ENCODE measurements at places on chromosomes 2 and 18. TPM values are rescaled to one million over a fixed set of nuclear protein-coding genes. Genes with fewer than 3 reads are reported as not detected.

The TWIST2 gene
- 11.3 TPM for total RNA-seq

The UGT1A4 gene
- not detected for total RNA-seq

The CFAP210 gene
- total RNA-seq = 12.6 TPM

The UCN gene
- total RNA-seq = 18.8 TPM

The PSMA8 gene
- 20.1 TPM for total RNA-seq

The RBM43 gene
- total RNA-seq = 8.6 TPM

DNA sequence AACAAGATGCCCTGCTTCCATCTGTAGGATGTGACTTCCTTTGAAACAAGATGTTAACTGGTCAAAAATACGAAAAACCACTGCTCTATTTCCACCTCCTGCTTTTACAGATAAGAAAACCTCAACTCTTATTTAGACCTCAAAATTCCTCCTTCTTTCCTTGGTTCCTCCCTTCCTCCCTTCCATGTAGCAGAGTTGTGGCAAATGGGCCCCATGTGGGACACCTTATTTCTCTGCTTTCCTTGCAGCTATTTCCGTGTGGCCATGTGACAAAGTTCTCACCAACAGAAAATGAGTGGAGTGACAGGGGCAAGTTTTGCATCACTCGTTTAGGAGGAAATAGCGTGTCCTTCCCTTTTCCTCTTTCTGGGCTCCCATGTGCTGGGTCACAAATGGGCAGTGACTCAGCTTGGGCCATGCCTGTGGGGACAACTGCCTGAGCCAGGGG is 69.4 kb upstream of the SMAD2 start:
- peak; percentile 8 for DNase-seq
- H3K27me3 ChIP-seq = no peaks in the 10 kb centered on the region
- no peak overlapping the region for H3K4me3 ChIP-seq

GRCh38 chr2:147800316-147800715 is 44.5 kb upstream of the ACVR2A start:
- peaks cover 10% of the 10 kb centered on the region for H3K4me1 ChIP-seq
- no peak for DNase-seq
- no peak overlapping the region for H3K4me3 ChIP-seq
- H3K27me3 ChIP-seq = no peaks in the 10 kb centered on the region
- no peak overlapping the region for H3K27ac ChIP-seq

DNA sequence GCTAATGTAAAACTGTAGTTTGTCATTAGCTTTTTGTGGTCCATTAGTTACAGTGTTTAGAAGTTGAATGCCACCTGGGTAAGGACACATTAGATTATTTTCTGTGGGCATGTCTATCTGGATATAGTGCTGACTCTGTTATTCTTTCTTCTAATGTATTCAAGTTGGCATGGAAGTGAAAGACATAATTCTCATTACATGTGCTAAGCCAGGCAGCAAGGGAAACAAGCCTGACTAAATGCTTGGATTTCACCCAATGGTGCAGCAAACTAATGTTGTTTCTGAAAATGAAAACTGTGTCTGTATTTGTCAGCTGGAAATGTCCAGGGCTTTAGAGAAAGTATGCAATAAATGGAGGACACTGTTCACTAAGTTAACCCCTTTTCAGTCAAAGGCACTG is 100.7 kb downstream of the NUP35 start:
- H3K4me3 ChIP-seq = no peak overlapping the region
- no peaks in the 10 kb centered on the region for H3K4me1 ChIP-seq
- no peak overlapping the region for H3K27ac ChIP-seq
- DNase-seq = no peak
- no peaks in the 10 kb centered on the region for H3K36me3 ChIP-seq

- H3K36me3 ChIP-seq = no peaks in the 10 kb centered on the region
- no peaks in the 10 kb centered on the region for H3K27me3 ChIP-seq
- H3K4me1 ChIP-seq = peaks cover 3% of the 10 kb centered on the region
- no peak for DNase-seq
- no peak overlapping the region for H3K4me3 ChIP-seq
- H3K27ac ChIP-seq = peak overlapping the region; percentile 19
Observed at GRCh38 chr18:8708670-8709069, 3.3 kb downstream of the MTCL1 start.

DNA sequence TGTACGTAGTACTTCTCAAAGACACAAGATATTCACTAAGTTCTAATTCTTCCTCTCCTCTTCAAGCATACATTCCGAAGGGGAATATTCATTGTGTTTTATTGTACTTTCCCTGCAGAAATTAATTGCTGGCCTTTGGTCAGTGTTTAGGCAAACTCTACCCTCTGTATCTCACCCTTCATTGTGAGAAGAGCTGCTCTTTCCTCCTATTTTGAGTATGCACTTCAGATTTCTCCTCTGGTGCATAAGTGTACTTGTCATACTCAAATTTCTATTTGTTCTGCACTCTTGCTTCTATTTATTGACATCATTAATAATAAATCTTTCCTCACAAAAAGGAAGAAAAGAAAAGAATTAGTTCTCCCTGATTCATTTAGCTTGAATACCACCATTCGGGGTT is 485.4 kb upstream of the SLC8A1 start:
- no peak overlapping the region for H3K27ac ChIP-seq
- no peak for DNase-seq
- H3K4me1 ChIP-seq = no peaks in the 10 kb centered on the region
- H3K27me3 ChIP-seq = no peaks in the 10 kb centered on the region
- no peaks in the 10 kb centered on the region for H3K36me3 ChIP-seq
- H3K4me3 ChIP-seq = no peak overlapping the region

GRCh38 chr2:20300656-20301055 is 50.0 kb downstream of the PUM2 start:
- H3K27me3 ChIP-seq = no peaks in the 10 kb centered on the region
- no peak for DNase-seq
- H3K36me3 ChIP-seq = no peaks in the 10 kb centered on the region
- no peaks in the 10 kb centered on the region for H3K4me1 ChIP-seq

DNA sequence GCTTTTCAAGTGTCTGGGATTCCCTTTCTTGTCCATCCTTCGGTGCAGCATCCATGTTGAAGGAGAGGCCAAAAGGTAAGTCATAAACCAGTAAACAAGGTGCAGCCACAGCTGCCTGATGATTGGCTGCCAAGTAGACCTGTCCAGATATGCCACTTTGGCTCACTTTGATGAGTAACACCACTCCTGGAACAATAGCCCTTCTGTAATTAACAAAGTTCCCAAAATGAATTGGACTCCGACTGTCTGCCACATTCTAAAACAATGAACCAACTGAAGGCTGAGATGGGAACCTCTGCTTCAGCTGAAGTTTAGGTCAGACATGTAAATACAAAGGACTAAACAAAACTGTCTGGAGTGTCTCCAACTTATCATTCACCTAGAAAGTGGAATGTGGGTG is 82.2 kb upstream of the LGALSL start:
- DNase-seq = no peak
- no peak overlapping the region for H3K27ac ChIP-seq
- no peaks in the 10 kb centered on the region for H3K36me3 ChIP-seq
- no peaks in the 10 kb centered on the region for H3K27me3 ChIP-seq
- H3K4me3 ChIP-seq = no peak overlapping the region
- no peaks in the 10 kb centered on the region for H3K4me1 ChIP-seq

GRCh38 chr18:44682201-44682870 is 1.6 kb downstream of the SETBP1 start:
- DNase-seq = peak; percentile 66
- no peak overlapping the region for H3K4me3 ChIP-seq
- no peaks in the 10 kb centered on the region for H3K27me3 ChIP-seq
- H3K27ac ChIP-seq = peak overlapping the region; percentile 6

DNA sequence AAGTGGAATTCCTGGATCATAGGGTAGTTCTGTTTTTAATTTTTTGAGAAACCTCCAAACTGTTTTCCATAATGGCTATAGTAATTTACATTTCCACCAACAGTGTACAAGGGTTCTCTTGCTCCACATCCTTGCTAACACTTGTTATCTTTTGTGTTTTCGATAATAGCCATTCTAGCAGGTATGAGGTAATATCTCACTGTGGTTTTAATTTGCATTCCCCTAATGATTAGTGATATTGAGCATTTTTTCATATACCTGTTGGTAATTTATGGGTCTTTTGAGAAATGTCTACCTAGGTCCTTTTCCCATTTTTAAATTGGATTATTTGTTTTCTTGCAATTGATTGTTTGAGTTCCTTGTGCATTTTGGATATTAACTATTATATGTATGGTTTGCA is 39.6 kb downstream of the DIS3L2 start:
- no peak overlapping the region for H3K27ac ChIP-seq
- H3K27me3 ChIP-seq = no peaks in the 10 kb centered on the region
- DNase-seq = no peak
- H3K4me1 ChIP-seq = peaks cover 2% of the 10 kb centered on the region
- H3K4me3 ChIP-seq = no peak overlapping the region

GRCh38 chr2:178473931-178474330 is 4.5 kb downstream of the FKBP7 start:
- no peak overlapping the region for H3K4me3 ChIP-seq
- H3K27me3 ChIP-seq = no peaks in the 10 kb centered on the region
- H3K4me1 ChIP-seq = no peaks in the 10 kb centered on the region
- DNase-seq = no peak

GRCh38 chr2:231395188-231396057 is at the start of gene B3GNT7:
Gene B3GNT7, plus strand, starts transcription at chr2:231395710. Its CDS starts 94 bp downstream, at chr2:231395804.
- H3K27me3 ChIP-seq = no peaks in the 10 kb centered on the region
- H3K4me1 ChIP-seq = peaks cover 20% of the 10 kb centered on the region
- peak within 1 kb of the TSS; percentile 68 for H3K27ac ChIP-seq
- peak within 1 kb of the TSS; percentile 68 for H3K4me3 ChIP-seq
- DNase-seq = no peak

GRCh38 chr2:162070228-162070936 is 3.6 kb downstream of the DPP4 start:
- H3K36me3 ChIP-seq = no peaks in the 10 kb centered on the region
- H3K27ac ChIP-seq = no peak overlapping the region
- H3K4me3 ChIP-seq = no peak overlapping the region

GRCh38 chr18:78914249-78914935 is 65.2 kb upstream of the SALL3 start:
- H3K27ac ChIP-seq = no peak overlapping the region
- H3K36me3 ChIP-seq = no peaks in the 10 kb centered on the region
- H3K27me3 ChIP-seq = no peaks in the 10 kb centered on the region
- DNase-seq = no peak
- H3K4me1 ChIP-seq = no peaks in the 10 kb centered on the region

- peaks cover 20% of the 10 kb centered on the region for H3K4me1 ChIP-seq
- H3K27me3 ChIP-seq = no peaks in the 10 kb centered on the region
- no peak overlapping the region for H3K4me3 ChIP-seq
- H3K27ac ChIP-seq = no peak overlapping the region
- no peaks in the 10 kb centered on the region for H3K36me3 ChIP-seq
Observed at GRCh38 chr2:235088496-235088921, 136.7 kb downstream of the SH3BP4 start.

- no peak for DNase-seq
- no peaks in the 10 kb centered on the region for H3K4me1 ChIP-seq
- H3K36me3 ChIP-seq = no peaks in the 10 kb centered on the region
- no peak overlapping the region for H3K27ac ChIP-seq
Observed at GRCh38 chr18:53887447-53887846, 337.0 kb downstream of the MBD2 start.

- no peaks in the 10 kb centered on the region for H3K36me3 ChIP-seq
- no peak overlapping the region for H3K27ac ChIP-seq
- no peak for DNase-seq
Observed at GRCh38 chr2:105404736-105405135, 5.9 kb upstream of the FHL2 start.

GRCh38 chr2:121902171-121902591 is 146.7 kb downstream of the TSN start:
- DNase-seq = peak; percentile 82
- H3K27ac ChIP-seq = no peak overlapping the region
- no peaks in the 10 kb centered on the region for H3K27me3 ChIP-seq
- H3K4me3 ChIP-seq = peak overlapping the region; percentile 61
- no peaks in the 10 kb centered on the region for H3K36me3 ChIP-seq
- no peaks in the 10 kb centered on the region for H3K4me1 ChIP-seq

DNA sequence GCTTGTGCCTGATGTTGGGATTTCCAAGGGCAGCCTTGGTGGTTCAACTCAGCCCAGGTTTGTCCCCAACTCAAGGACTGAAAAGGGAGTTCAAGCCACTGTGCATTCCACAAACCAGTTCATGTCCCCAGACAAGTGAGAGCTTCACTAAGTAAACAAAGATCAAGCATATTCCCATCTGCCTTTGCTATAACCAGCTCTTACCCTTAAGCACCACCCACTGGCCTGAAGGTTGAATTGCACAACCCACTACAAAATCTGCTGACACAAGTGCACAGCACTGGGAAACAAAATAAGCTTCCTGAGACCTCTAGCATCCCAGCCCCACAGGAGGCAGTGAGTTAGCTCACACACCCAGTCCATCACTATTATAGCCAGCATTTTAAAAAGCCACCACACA is 516.7 kb downstream of the NR4A2 start:
- H3K4me3 ChIP-seq = no peak overlapping the region
- no peaks in the 10 kb centered on the region for H3K4me1 ChIP-seq
- DNase-seq = peak; percentile 46
- no peak overlapping the region for H3K27ac ChIP-seq
- no peaks in the 10 kb centered on the region for H3K36me3 ChIP-seq

GRCh38 chr2:181585732-181586131 is 71.2 kb downstream of the CERKL start:
- H3K27me3 ChIP-seq = no peaks in the 10 kb centered on the region
- DNase-seq = no peak
- H3K4me1 ChIP-seq = no peaks in the 10 kb centered on the region
- H3K27ac ChIP-seq = no peak overlapping the region
- no peaks in the 10 kb centered on the region for H3K36me3 ChIP-seq

DNA sequence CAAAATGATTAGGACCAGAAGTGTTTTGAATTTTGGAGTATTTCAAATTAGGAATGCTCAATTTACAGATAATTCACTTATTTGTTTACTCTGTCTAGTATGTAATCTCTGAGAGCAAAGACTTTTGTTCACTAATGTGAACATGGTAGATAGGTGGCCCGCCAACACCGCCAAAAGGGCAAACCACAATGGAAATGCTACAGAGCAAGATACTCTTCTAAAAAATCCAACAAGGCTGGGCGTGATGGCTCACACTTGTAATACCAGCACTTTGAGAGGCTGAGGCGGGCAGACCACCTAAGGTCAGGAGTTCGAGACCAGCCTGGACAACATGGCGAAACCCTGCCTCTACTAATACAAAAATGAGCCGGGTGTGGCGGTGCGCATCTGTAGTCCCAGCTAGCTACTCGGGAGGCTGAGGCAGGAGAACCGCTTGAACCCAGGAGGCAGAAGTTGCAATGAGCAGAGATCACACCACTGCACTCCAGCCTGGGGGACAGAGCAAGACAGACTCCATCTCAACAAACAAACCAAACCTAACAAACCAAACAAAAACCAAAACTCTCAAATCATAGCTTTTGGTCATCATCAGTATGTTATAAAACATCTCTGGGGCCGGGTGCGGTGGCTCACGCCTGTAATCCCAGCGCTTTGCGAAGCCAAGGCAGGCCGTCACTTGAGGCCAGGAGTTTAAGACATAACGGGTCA is 2.4 kb downstream of the CCT4 start:
- no peaks in the 10 kb centered on the region for H3K36me3 ChIP-seq
- no peak overlapping the region for H3K4me3 ChIP-seq
- no peak for DNase-seq
- H3K27ac ChIP-seq = no peak overlapping the region
- H3K27me3 ChIP-seq = no peaks in the 10 kb centered on the region

Data from testis (tissue), 5 donors.